Glutamatergic neuron (in vitro differentiated cells): ENCODE measurements at places on chromosomes 7 and 10. TPM values are rescaled to one million over a fixed set of nuclear protein-coding genes. Genes with fewer than 3 reads are reported as not detected.

Gene HMX2
- total RNA-seq, result not detected

Gene NANOS1
- total RNA-seq, result 34.0 TPM

Gene ZPBP
- total RNA-seq, result not detected

Gene SYT15B
- not detected for total RNA-seq

Gene PTTG1IP2
- not detected for total RNA-seq

Gene FAM149B1
- total RNA-seq, result 31.3 TPM

Gene NOBOX
- not detected for total RNA-seq

Gene CDH23
- total RNA-seq, result 2.0 TPM

Gene CPA2
- not detected for total RNA-seq

Gene MRPS17
- total RNA-seq, result 13.4 TPM

Gene CCL24
- not detected for total RNA-seq

Gene OPN4
- total RNA-seq, result not detected

Gene FAM53B
- total RNA-seq, result 30.5 TPM

Gene FAS
- 0.69 TPM for total RNA-seq

Gene PNLIPRP2
- not detected for total RNA-seq

Gene OAT
- total RNA-seq, result 49.2 TPM
